ENCODE measurements at places on chromosomes 6 and 20.
A peak's percentile ranks its signal among the peaks of the same experiment; 100 is the strongest.

GRCh38 chr6:44795326-44795725 is 407.8 kb downstream of the CDC5L start:
- no peak for DNase-seq

DNA sequence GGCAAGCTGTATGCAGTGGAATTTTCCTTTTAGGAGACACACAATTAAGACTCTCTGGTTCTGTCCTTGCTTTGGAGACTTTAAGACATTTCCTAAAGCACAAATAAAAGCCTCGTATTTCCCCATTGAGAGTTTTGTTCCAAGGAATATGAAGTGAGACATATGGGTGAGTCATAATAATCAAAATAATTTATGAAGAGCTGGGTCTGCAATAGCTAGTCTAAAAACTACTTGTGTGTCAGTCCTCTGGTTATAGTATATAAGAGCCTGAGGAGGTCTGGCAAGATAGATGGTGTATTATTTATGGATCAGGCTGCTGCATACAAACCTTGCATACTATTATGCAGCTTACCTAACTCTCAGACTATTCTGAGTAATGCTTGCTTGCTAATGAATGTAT is 142.6 kb downstream of the ADGRG6 start:
- DNase-seq = no peak

DNA sequence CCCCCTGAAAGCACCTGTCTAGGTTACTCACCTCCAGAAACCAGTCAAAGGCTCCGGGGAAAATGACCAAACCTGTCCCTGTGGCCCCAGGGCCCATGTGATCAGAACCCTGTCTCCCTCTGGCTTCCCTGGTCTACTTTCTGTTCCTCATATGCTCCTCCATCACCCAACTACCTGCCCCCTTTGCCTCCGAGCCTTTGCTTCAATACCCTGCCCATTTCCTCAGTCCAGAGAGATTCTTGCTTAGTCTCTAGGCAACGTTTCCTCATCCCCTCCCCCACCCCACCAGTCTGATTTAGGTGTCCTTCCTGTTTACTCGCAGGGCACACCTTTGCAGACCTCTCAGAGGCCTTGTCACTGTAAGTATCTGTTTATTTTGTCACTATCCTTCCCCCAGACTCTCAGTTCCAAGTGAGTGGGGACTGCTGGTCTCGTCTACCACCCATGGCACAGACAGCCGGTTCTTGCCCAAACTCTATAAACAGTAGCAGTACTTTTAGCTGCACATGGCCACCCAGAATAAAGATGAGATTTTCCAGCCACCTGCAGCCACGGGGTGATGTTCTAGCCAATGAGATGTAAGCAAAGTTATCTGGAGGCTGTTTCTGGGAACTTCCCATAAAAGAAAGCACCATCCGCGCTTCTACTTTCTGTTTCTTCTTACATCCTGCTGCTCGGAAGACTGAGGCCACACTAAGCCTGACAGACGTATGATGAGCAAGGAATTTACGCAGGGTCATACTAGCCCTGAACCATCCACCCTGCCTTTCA is 13.3 kb downstream of the ELOVL5 start:
- no peak for DNase-seq

DNA sequence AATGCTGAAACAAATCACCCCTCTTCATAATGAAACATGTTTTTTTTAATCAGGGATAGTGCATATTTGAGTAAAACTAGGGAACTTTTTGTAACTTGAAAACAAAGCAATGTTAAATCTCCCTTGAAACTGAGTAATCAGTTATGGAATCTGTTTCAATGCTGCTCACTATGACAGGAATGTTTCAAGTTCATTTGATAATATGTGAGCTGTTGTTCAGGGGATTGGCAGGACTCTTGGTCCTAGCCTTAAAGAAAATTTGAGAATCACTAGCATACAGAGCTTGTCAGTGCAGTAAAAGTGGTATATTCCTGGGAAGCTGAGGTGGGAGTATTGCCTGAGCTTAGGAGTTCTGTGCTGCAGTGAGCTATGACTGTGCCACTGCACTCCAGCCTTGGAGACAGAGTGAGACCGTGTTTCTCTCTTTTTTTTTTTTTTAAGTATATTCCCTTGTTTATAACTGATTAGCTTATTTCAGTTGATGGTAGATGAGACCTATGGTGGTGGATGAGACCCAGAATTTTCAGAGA is 21.6 kb upstream of the CALHM6 start:
- no peak for DNase-seq

DNA sequence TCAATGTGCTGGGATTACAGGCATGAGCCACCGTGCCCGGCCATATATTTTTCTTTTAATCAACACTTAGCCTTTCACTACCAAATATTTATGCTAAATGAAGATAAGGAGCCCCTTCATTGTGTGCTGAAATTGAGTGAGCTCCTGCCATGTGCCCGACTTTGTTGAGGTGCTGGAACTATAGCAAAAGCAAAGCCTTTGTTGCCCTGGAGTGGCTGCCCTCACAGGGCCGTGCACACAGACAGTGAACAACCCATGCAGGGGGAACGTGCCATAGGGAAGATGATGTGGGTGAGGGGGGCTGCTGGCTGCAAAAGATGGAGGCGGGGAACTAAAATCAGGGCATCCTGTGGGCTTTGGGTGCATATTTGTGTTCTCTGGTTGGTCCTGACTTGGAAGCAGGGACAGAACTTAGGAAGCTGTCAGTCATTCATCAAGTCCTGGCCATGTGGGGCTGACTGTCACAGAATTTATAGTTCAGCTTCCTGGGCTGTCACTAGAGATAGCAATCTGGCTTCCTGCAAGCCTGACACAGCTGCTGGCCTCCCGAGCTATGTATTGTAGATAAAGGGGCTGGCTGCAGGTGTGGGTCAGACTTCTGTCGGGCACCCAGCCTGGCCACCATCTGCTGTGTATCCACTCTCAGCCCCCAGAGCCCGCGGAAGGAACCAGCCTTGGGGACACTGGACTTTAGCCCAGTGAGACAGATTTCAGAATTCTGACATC is 56.8 kb upstream of the MPC1 start:
- no peak for DNase-seq

DNA sequence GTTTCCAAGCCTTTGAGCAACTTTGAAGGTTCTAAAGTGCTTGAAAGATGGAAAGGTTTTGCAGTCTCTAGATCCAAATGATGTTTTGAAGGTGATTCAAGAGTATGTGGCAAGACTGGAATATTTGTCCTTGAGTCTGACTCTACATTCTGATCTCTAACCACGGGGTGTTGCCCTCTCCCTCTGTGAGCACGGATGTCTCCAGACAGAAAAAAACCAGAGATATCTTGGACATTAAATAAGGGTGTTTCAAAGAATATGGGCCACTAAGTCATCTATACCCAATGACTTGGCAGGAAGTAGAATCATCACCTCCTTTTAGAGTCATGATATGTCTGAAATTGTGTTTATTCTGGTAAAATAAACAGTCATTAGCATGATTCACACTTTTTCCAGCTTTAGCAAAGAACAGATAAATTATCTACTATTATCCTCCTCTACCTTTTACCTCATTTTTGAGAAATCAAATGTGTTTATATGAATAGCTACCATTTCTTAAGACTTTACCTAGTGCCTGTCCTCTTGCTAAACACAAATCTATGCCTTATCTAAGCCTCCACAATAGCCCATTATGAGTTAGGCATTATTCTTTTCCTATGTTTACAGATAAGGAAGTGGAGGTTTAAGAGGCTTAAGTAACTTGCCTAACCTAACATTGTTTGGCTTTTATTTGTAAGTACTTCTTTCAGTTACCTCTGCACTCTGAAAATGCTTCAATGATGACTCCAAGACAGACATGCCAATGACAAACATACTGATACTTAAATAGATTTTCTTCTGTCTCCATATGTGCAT is 384.4 kb downstream of the BMP2 start:
- DNase-seq = no peak

DNA sequence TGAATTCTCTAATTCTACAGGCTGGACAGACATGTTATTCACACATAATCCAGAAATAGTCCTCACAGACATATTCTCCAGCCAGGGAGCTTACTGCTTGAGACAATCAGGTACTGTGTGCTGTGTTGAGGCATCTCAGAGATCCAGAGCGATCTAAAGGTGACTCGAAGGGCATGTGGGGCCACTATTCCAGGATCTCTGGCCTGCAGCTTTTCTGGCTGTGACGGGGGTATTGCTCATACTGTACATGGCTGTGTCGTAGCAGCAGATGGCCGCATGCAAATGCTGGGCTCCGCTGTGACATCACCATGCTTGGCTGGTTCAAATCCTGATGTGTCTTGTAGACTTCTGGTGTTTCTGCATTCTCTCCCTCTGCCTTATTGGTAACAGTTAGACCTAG is 37.8 kb downstream of the CD109 start:
- DNase-seq = no peak

DNA sequence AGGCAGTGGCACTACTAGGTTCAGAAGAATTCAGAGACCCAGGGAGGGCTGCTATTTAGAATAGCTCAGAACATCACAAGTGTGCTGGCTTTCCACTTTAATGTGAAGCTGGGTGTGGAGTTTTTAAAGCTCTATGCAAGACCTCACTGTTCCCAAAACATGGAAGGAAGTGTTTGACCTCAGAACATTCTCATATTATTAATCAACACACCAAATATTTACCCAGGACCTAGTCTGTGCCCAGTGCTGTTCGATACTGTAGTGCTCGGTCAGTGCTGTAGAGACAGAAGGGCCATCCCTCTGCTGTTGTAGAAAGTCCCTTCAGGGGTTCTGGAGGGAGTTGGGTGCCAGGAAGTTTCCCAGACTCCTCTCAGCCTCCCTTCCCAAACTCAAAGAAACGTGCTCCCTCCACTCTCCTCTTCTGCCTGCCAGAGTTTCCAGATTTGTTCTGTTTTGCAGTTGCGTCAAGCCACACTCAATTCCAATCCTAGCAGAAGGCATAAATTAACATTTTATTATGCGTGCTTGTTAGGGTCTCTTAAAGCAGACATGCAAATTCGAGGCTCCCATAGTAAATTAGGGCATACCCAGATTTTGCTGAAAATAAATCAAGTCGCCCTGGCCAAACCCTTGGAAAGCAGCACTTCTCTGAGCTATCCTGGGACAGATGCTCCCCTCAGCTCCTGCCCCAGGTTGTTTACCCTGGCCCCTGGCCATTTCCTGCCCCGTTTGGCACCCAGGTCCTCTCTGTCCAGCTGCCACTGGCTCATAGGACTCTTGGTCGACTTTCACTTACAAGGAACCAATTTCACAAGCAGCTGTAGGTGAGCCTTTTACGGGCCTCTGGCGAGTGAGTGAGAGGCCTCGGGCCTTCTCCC is 248.6 kb downstream of the HIVEP2 start:
- no peak for DNase-seq

DNA sequence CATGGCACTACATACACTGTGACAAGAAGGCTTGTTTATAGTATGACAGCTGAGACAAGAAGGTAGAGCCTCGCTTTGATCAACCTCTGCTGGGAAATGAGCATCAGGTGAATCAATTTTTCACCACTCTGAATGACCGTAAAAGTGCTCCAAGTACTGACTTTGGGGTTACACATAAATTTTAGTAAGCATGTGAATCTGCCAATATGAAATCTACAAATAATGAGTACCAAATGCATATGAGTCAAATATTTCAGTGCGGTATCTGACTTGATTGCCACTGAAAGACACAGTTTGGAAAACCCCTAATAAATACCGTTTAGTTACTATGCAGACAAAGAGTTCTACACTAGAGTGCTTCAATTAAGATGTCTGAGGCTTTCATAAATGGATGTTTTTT is 77.8 kb downstream of the ATG5 start:
- no peak for DNase-seq

DNA sequence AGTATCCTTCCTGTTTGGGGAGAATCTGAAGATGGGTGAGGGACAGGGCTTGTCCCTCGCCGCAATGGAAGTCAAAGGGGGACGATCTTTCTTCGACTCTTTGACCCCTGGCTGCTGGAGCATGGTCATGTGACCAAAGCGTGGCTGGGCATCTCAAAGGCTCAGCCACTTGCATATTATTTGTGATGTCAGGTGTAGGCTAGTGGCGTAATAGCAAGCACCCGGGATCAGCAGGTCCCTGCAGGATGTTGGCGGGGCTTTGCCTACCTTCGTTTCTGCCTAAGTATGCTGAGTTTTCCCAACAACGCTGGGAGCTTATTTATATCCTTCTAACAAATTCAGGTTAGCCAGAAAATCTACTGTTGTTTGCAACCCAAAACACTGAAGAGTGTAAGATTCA is 50.3 kb upstream of the IL20RA start:
- DNase-seq = no peak

- DNase-seq = peak; percentile 37
These were observed 14.5 kb downstream of the ADISSP start for GRCh38 chr20:3753098-3753497.

GRCh38 chr6:41271901-41272395 is 14.5 kb downstream of the TREM1 start:
- no peak for DNase-seq

DNA sequence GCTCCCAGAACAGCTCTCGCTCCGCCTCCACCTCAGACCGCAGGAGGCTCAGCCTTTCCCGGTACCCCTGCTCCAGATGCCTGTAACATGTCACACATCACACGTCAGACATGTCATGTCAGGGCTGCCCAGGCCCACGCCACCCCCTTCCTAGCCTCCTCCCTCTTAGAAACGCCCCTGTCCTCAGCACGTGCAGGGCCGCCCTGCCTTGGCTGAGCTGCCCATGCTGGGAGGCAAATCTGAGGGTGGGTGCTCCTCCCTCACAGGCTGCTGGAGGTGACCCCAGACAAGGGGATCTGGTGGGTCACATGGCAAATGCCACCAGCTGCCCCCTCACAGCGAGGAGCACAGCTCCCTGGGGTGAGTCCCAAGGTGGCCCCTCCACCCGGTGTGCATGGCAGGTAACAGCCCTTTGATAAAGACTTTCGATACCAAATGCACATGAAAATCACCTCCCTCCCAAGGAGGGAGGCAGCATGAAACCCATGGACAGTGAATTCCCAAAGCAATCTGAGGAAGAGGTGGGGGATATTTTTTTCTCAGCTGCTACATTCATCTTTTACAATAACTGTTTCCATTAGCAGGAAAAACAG is 84.1 kb downstream of the GINS1 start:
- DNase-seq = no peak

- no peak for DNase-seq
These were observed 20.7 kb upstream of the ASIP start for GRCh38 chr20:34220561-34220960.

DNA sequence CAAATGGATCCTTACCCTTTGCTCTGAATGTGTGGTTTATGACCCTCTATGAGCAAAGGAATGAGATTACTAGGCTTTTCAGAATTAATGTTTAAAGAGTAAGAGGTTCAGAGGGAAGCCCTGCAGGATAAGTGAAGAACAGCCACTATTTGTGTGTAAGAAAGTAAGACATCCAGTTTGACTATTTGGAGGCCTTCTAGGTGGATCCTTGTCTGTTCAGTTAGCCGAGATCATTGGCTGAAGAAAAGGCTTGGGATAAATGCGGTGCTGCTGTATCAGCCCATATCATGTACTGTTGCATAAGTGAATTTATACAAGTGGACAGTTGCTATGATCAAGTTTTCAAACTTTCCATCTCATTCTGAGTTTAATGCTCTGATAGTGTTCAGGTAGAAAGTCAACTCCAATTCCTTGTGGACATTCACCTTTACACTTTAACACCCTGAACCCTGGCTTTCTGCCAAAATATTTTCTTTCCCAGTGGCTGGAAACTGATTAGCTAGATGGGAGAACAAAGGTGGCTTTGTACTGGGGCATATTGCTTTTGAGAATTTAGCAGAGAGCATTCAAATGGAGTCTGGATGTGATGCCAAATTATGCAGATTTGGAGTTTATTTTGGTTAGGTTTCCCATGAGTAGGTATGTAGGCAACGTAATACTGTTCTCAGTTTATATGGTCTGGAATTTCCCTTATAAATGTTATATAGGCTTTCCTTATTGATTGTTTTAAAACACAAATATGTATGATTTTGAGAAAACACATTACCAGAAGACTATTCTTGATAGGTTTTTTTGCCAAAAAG is 15.0 kb downstream of the PARD6B start:
- DNase-seq = no peak

GRCh38 chr20:16712511-16712947 is 17.3 kb upstream of the SNRPB2 start:
- DNase-seq = no peak

Measured in stimulated activated CD4-positive, alpha-beta T cell treated with anti-CD3 and anti-CD28 coated beads, TNF-alpha, amount 100 ng/mL, for 48 hours (primary cell).